ENCODE measurements at places on chromosomes 16 and 17. TPM values are rescaled to one million over a fixed set of nuclear protein-coding genes. Genes with fewer than 3 reads are reported as not detected.

The CACNG5 gene
- total RNA-seq = not detected

The CDH1 gene
- total RNA-seq = under 0.01 TPM

The AIPL1 gene
- total RNA-seq = under 0.01 TPM

The ZCCHC14 gene
- 15.4 TPM for total RNA-seq

The OSGIN1 gene
- total RNA-seq = 6.6 TPM

The TMIGD1 gene
- not detected for total RNA-seq

The HSD3B7 gene
- total RNA-seq = 32.9 TPM

The SPN gene
- not detected for total RNA-seq

DNA sequence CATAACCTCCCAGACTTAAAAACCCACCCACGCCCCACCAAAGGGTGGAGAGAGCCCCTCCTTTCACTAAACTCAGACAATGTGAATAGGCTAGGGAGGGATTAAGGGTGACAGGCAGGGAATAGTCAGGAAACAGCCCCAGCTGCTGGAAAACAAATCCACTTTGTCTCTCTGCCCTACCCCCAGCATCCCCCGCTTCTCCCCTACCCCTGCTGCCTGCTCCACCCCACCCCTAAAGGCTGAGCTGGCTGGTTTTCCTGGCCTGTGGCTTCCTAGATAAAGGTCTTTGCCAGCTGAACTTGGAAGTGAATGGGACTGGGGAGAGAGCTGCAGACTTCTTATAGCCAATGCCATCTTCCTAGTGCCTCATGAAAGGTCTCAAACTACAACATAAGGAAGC lies 15.0 kb downstream of the CAVIN1 start:
- DNase-seq = peak; percentile 46
- H3K4me1 ChIP-seq = peaks cover 44% of the 10 kb centered on the region
- H3K4me3 ChIP-seq = no peak overlapping the region
- H3K36me3 ChIP-seq = peaks cover 22% of the 10 kb centered on the region
- no peaks in the 10 kb centered on the region for H3K27me3 ChIP-seq

DNA sequence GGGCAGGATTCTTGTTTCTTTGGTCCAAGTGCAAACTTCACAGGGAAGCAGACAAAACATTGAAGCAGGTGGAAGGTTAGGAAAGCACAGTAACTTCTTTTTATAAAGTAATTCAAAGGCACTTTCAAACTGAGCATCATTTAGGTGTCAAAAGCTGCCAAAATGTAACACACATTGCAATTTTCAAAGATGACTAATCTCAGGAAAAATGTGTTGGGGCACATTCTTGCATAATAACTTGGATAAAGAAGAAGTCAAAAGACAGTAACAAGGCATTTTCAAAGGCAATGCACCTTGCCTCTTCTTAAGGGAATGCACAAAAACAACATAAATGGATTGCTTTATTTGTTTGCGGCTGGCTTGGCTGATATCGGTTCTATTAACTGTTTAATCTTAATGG lies 3.6 kb downstream of the KCNJ2 start:
- no peaks in the 10 kb centered on the region for H3K27me3 ChIP-seq
- H3K36me3 ChIP-seq = peaks cover 3% of the 10 kb centered on the region
- no peak overlapping the region for H3K27ac ChIP-seq
- H3K4me1 ChIP-seq = peaks cover 2% of the 10 kb centered on the region
- DNase-seq = no peak

DNA sequence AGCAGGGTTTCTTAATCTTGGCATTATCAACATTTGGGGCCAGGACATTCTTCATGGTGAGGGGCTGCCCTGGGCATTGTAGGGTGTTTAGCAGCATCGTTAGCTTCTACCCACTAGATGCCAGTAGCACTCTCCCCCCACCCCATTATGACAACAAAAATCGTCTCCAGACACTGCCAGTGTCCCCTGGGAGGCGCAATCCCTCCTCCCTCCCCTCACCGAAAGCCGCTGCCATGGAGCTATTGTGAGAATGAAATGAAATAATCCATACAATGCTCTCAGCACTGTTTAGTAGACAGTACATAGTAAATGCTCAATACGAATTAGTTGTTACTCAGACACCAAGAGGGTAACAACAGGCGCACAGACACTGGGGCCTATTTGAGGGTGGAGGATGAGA lies 502.9 kb downstream of the NPIPA7 start:
- no peaks in the 10 kb centered on the region for H3K4me1 ChIP-seq
- H3K27ac ChIP-seq = no peak overlapping the region
- H3K4me3 ChIP-seq = no peak overlapping the region
- no peaks in the 10 kb centered on the region for H3K36me3 ChIP-seq
- DNase-seq = no peak

DNA sequence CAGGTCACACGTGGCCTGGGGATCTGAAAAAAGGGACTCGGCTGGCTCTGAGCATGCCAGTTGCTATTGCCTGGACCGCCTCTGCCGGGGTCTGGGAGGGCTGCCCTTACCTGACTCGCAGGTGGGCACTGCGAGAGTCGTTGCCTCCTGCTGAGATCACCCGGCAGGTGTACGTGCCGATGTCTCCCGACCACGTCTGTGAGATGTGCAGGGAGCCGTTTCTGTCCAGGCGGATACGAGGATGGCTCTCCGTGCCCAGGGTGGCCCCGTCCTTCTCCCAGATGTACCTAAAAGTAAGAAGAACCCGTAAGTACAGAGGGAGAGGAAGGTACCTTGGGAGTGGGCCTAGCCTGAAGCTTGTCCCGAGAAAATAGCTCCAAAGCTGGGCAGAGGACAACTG lies 112.0 kb upstream of the CDC42EP4 start:
- no peak overlapping the region for H3K4me3 ChIP-seq
- H3K36me3 ChIP-seq = no peaks in the 10 kb centered on the region
- DNase-seq = no peak

DNA sequence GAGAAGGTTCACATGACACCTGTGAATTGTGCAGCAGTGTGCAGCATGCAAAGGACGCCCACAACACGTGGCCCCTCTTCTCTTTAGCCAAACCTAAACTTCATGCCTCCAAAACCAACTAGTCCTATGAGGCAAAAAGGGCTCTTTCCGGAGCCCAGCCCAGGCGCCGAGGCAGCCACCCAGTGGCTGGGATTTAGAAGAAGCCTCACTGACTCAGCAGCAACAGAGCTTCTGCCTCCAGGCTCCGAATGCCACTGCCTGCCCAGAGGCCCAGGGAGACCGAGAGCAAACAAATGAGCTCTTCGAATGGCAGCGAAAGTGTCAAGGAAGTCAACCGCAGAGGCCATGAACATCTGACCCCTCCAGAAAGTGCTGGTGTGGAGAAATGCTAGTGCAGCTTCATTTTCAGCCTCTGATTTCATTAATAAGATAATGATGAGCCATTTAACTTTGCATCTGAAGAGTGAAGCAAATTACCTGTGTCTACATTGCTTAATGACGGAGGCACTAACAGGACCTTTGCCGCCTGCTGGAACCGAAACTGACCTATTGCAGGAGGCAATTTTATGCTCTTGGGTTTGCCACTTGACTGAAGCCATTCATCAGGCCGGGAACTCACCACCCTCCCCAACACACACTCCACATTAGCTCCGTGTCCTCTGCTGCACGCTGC lies 157.7 kb upstream of the RPL38 start:
- no peaks in the 10 kb centered on the region for H3K36me3 ChIP-seq
- no peaks in the 10 kb centered on the region for H3K4me1 ChIP-seq

GRCh38 chr17:78588258-78589030 lies 11.2 kb upstream of the DNAH17 start:
- H3K27me3 ChIP-seq = peaks cover 13% of the 10 kb centered on the region
- no peaks in the 10 kb centered on the region for H3K36me3 ChIP-seq
- H3K27ac ChIP-seq = no peak overlapping the region
- H3K4me3 ChIP-seq = no peak overlapping the region

DNA sequence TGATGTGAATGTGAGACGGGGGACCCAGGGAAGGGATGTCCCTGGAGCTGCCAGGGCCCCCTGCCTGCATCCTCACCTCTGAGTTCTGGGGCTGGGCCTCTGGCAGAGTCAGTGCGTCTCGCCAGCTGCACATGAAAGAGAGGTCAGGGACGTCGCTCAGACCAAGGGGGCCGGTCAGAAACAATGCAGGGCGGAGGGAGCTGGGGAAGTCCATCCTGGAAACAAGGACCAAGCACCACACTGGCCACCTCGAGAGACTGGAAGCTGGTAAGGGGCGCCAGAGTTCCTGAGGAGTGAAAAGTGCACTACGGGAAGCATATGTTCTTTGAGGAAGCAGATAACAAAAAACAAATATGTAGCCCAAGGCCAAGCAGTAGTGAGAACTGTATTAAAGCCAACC lies 2.1 kb downstream of the TAF1C start:
- no peaks in the 10 kb centered on the region for H3K4me1 ChIP-seq
- no peak overlapping the region for H3K4me3 ChIP-seq
- H3K27me3 ChIP-seq = no peaks in the 10 kb centered on the region
- H3K36me3 ChIP-seq = peaks cover 21% of the 10 kb centered on the region
- DNase-seq = no peak
- no peak overlapping the region for H3K27ac ChIP-seq

- DNase-seq = no peak
- H3K4me3 ChIP-seq = no peak overlapping the region
- H3K36me3 ChIP-seq = peaks cover 45% of the 10 kb centered on the region
- H3K4me1 ChIP-seq = peaks cover 53% of the 10 kb centered on the region
- no peaks in the 10 kb centered on the region for H3K27me3 ChIP-seq
- H3K27ac ChIP-seq = peak overlapping the region; percentile 75
Observed at GRCh38 chr17:61477204-61477834, 25.1 kb downstream of the TBX4 start.

GRCh38 chr16:52383640-52384292 lies 163.2 kb downstream of the TOX3 start:
- no peaks in the 10 kb centered on the region for H3K4me1 ChIP-seq
- H3K27ac ChIP-seq = no peak overlapping the region
- H3K4me3 ChIP-seq = no peak overlapping the region
- DNase-seq = peak; percentile 15
- no peaks in the 10 kb centered on the region for H3K36me3 ChIP-seq

DNA sequence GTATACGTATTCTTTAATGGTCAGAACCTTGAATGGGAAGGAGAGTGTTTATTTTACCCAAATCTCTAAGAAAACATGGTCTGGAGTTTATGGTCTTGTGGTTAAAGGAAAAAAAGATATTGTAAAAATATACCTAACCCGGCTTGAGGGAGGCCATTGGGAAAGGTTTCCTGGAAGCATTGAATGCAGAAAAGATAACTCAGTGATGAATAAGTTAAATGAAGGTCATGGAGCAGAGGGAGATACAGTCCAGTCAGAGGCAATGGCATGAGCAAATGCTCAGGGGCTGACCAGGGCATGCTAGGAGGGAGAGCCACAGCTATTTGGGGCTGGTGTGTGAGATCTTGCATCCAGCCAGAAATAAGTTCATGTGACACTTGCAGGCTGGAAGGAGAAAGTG lies 430.4 kb upstream of the CDH5 start:
- H3K4me1 ChIP-seq = no peaks in the 10 kb centered on the region
- peak; percentile 53 for DNase-seq
- H3K4me3 ChIP-seq = no peak overlapping the region
- H3K27ac ChIP-seq = no peak overlapping the region

GRCh38 chr16:69190598-69190997 lies 3.6 kb downstream of the SNTB2 start:
- H3K27me3 ChIP-seq = no peaks in the 10 kb centered on the region
- H3K4me3 ChIP-seq = peak overlapping the region; percentile 21
- peaks cover 15% of the 10 kb centered on the region for H3K4me1 ChIP-seq

GRCh38 chr16:17303101-17303500 lies 167.7 kb downstream of the XYLT1 start:
- no peak overlapping the region for H3K4me3 ChIP-seq
- no peak for DNase-seq
- H3K27ac ChIP-seq = no peak overlapping the region
- no peaks in the 10 kb centered on the region for H3K36me3 ChIP-seq
- H3K4me1 ChIP-seq = no peaks in the 10 kb centered on the region

GRCh38 chr16:14513389-14514107 lies 116.5 kb downstream of the PARN start:
- DNase-seq = no peak

DNA sequence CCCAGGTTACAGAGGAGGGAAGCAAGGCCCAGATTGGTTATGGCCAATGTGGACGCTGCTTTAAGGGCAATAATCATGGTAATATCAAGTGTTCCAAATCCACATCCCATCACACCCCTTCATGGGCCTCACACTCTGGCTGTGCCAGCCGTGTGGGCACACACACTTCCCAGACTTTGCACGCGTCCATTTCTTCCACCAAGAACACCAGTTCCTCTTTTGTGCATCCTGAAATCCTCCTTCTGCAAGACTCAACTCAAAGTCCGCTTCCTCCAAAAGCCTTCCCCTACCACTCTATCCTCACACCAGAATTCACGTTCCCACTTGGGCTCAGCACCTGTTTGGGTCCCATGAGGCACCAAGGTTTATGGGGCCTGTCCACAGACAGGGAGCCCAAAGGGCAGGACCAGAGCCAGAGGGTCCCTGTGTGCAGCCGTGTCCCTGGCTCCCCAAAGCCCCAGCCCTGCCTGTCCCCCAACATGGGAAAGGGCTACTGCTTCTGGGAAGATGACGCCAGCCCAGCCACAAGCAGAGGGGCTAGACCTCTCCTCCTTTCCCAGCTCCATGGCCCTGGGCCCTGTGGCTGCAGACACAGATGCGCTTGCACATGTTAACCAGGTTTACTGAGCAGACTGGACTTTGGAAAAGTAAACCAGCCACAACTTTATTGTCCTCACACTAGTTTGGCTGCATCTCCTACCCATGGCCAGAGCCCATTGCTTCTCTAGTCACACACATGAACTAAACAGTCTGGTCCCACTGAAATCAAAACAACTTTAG lies 20.3 kb downstream of the SPNS3 start:
- H3K27ac ChIP-seq = no peak overlapping the region
- no peaks in the 10 kb centered on the region for H3K36me3 ChIP-seq
- no peaks in the 10 kb centered on the region for H3K27me3 ChIP-seq
- no peaks in the 10 kb centered on the region for H3K4me1 ChIP-seq

DNA sequence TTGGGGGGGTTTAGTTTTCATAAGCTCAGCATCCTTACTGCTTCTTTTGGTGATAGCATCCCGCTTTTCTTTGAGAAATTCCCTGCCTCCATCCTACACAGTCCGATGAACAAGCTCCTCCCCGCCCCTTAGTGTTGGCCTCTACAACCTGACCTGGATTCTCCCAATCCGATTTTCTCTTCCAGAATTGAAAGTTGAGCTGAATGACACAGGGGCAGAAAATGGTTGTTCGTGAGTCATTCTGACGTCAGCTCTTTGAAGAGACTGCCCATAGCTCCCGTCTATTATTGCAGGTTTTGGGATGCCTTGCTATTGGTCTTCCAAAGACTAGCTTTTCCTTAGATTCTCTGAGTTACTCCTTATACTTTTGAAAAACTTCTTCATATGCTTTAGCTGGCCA lies 279.7 kb downstream of the SLC39A11 start:
- H3K4me3 ChIP-seq = no peak overlapping the region
- peak; percentile 73 for DNase-seq
- H3K36me3 ChIP-seq = no peaks in the 10 kb centered on the region
- no peaks in the 10 kb centered on the region for H3K4me1 ChIP-seq
- no peaks in the 10 kb centered on the region for H3K27me3 ChIP-seq
- H3K27ac ChIP-seq = no peak overlapping the region

DNA sequence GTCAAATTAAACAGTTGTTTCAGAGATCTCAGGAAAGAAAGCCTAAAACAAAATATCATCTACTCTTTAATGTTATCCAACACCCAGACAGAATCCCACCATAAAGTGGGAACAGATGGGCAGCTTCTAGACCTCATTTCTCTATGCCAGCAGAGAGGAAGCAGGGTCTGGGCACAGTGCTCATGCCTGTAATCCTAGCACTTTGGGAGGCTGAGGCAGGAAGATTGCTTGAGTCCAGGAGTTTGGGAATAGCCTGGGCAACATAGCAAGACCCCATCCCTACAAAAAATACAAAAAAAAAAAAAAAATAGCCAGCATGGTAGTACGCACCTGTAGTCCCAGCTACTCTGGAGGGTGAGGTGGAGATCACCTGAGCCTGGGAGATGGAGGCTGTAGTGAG lies 13.5 kb upstream of the ZNF652 start:
- H3K36me3 ChIP-seq = no peaks in the 10 kb centered on the region
- no peak overlapping the region for H3K4me3 ChIP-seq
- H3K27me3 ChIP-seq = no peaks in the 10 kb centered on the region
- no peak overlapping the region for H3K27ac ChIP-seq
- H3K4me1 ChIP-seq = no peaks in the 10 kb centered on the region
- DNase-seq = no peak
